ENCODE measurements at places on chromosomes 12 and 14. TPM values are rescaled to one million over a fixed set of nuclear protein-coding genes. Genes with fewer than 3 reads are reported as not detected.

GRCh38 chr12:109664402-109664801 is 49.2 kb upstream of the FAM222A start:
- DNase-seq, result no peak

DNA sequence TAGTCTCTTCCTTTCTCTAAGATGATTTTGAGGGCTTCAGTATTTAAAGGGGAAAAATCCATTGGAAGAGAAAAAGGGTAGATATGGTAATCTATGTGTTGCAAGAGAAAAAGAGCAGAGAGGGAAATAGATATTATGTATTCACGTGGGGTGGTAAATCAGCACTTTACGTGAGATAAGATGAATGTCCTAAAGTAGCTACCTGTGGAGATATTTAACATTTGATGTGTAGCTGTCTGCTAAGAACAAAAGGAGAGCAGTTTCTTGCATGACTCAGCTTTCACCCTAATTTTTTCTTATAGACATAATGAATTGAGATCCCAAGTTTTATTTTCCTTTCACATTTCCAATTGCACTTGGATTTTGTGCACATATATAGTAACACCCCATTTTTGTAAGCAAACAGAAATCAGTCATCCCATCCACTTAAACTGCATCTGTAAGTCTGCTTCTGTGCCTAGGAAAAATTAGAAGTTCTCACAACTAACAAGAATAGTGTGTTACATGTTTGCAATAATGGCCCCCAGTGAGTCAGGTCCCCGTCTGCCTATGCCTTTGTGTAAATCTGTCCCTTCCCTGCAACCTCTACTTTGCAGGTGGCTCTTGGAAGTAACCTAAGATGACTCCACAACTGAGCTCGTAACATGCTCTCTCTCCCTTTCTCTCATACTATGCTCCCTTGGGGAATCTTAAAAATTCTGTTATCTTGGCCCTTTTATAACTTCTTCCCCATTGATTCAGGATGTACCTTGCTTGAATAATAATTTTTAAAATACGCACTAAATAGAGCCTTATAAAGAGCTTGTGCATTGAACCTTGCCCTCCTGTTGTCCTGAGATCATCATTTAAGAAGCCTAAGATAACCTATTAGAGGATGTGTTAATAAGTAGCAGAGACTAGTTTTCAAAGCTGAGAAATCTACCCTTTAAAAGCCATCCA is 3.7 kb downstream of the TMTC3 start:
- no peak for DNase-seq

DNA sequence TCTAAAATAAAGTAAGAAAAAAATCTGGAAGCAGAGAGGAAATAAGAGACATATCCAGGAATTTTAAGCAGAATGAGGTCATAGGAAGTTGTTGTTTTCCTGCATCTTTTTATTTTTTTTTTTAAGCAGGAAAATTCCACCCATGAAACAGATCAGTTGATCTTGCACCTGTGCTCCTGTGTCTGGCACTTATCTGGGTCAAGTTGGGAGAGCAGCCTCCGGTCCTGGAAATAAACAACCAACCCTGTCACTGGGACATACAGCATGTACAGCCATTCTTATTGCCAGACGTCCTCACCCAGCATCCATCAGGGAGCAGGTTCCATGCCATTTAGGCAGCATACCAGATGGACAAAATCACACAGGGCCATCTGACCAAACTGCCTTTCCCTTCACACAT is 266.0 kb upstream of the BTG1 start:
- no peak for DNase-seq

GRCh38 chr14:90630171-90630806 is 185.9 kb downstream of the TTC7B start:
- peak; percentile 31 for DNase-seq

The EIF2B2 gene
- total RNA-seq, result 51.7 TPM

- no peak for DNase-seq
These were observed 358.1 kb downstream of the RAD51B start for GRCh38 chr14:68177728-68178127.

DNA sequence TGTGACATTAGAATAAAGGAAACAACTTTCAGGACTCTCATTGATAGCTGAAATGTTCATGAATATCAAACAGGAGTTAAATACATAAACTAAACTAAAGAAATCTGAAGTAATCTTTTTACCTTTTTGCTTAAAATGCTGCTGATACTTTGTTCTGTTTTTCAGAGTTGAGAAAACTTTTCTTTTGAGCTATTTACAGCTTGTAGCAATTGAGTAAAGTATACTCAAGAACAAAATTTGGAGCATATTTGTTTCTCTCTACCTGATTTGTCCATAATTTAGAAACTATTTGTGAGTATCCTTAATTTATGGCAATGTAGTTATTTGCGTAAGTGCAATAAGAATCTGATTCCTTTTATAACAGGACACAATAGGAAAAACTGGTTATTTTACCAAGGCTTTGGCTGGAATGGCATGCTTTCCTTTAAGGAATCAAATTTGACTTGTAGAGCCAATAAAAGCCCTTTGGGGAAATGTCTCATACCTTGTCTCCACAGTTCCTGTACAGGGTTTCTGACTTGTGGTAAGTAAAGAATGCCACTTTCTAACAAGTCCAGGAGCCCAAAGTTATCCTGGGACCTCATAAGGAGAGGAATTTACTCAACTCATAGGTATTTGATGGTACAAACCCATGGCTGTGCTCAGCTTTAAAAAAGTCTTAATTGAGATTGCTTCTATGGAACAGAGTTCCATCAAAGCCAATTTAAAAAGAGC is 195.7 kb downstream of the TMEM117 start:
- DNase-seq, result no peak

The PSMC1 gene
- total RNA-seq, result 67.8 TPM

The ULK1 gene
- 80.7 TPM for total RNA-seq

All from mucosa of gallbladder (tissue), 1 donor.